ENCODE measurements at places on chromosomes 3 and 15.

- no peak for DNase-seq
Measured at GRCh38 chr15:85316244-85316934, 64.0 kb upstream of the AKAP13 start.

GRCh38 chr15:35926007-35926380 is 380.0 kb upstream of the DPH6 start:
- no peak for DNase-seq

- no peak for DNase-seq
Measured at GRCh38 chr15:75460646-75461045, 9.2 kb upstream of the SIN3A start.

GRCh38 chr3:162865466-162865865 is 1368.9 kb downstream of the OTOL1 start:
- no peak for DNase-seq

DNA sequence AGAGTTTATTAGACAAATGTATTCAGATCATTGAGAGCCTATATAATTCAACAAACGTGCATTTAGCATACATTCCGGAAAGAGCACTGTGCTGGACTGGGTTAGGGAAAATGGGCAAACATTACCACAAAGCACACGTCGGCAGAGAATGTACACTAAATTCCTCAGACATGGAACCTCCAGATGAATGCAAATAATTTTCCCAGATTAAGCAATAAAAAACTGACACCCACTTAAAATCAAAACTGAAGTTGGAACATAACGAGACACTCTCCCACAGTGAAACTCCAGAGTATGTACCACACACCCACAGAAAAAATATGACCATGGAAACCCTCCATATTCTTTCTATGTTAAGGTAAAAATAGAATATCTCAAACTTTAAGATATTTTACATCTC is 4.8 kb downstream of the SECISBP2L start:
- DNase-seq: no peak

- DNase-seq: no peak
Measured at GRCh38 chr3:61442696-61443095, 118.7 kb upstream of the PTPRG start.

DNA sequence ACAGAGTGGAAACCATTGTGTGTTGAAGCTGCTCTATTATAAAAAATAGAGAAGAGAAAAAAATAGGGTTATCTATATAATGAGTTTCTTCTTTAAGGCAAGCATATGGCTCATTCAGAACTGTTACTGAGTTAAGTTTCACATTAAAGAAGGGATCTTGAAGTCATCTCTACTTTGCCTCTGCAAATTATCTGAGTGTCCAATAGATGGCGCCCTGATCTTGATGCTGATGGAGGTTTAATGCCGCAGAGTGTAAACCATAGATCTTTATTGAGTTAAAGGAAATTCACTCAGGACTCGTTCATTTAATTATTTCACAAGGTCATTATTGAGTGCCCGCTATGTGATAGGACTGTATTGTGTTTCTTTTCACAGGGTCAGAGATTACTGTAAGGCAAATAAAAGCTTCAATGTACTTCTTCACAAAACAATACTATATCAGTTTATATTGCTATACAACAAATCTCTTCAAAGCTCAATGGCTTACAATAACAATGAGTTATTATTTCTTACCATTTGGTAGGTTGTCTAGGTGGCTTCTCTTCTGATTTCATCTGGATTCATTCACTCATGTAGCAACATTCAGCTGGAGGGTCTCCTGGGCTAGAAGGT is 171.4 kb downstream of the NSUN3 start:
- no peak for DNase-seq

DNA sequence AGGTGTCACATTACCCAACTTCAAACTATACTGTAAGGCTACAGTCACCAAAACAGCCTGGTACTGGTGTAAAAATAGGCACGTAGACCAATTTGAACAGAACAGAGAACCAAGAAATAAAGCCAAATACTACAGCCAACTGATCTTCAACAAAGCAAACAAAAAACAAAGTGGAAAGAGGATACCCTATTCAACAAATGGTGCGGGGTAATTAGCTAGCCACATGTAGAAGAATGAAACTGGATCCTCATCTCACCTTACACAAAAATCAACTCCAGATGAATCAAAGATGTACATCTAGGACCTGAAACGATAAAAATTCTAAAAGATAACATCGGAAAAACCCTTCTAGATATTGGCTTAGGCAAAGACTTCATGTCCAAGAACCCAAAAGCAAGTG is 13.1 kb downstream of the PEAK1 start:
- no peak for DNase-seq

DNA sequence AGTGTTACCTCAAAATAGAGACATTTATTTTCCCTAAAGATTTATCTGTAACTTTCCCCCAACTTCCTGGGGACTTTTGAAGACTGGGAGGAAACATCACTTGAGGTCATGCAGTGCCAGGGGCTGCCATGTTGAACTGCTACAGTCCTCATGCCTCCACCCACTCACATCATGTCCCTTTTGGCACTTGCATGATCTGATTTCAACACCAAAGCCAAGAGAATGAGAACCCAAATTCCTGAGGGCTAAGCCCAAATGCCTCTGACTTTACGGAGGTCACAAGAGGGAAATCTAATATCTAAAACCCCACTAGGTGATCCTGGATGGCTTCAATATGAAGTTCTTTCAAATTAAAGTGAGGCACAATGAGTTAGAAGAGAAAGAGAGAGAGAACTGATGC is 213.1 kb downstream of the NTRK3 start:
- DNase-seq: no peak

DNA sequence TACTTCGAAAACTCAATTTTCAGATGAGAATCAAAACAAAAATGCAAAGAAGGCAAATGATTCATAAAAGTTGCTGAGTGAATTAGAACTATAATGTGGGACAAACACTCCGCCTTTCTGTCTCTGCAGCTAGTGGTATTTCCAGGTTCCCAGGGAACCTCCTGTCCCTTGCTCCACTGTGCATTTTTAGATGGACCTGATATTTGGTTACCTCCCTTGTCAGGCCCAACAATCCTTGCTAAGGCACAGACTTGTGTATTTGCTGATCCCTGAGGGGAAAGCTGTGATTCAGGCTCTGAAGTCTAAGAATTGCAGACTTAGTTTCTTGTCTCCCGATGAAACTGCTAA is 162.7 kb downstream of the LPP start:
- DNase-seq: no peak

GRCh38 chr3:151315136-151315535 is 1.5 kb downstream of the GPR87 start:
- DNase-seq: no peak

- no peak for DNase-seq
Measured at GRCh38 chr3:190032923-190033322, 87.8 kb downstream of the P3H2 start.

DNA sequence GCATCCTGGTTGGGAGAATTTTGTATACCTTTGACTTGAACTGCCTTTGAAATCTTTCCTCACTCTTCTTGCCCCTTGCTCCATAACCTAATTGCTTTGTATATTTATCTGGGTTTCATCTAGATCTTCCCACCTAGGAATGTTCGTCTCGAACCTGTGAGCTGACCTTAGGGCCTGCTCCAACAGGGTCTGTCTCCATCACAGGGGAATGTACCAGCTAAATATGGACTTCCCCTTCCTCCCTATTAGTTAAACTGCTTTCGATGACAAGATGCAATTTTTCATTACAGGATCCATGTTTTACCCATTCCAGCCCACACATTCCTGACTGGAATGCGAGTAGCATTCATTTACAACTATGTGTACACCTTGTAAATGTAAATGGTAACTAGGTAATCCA is 10.6 kb upstream of the ETV5 start:
- DNase-seq: no peak

- DNase-seq: no peak
Measured at GRCh38 chr3:45258317-45258716, 32.2 kb upstream of the TMEM158 start.

- DNase-seq: no peak
Measured at GRCh38 chr15:42593143-42593542, 17.7 kb downstream of the STARD9 start.

GRCh38 chr3:71345429-71346040 is 238.0 kb downstream of the FOXP1 start:
- no peak for DNase-seq

DNA sequence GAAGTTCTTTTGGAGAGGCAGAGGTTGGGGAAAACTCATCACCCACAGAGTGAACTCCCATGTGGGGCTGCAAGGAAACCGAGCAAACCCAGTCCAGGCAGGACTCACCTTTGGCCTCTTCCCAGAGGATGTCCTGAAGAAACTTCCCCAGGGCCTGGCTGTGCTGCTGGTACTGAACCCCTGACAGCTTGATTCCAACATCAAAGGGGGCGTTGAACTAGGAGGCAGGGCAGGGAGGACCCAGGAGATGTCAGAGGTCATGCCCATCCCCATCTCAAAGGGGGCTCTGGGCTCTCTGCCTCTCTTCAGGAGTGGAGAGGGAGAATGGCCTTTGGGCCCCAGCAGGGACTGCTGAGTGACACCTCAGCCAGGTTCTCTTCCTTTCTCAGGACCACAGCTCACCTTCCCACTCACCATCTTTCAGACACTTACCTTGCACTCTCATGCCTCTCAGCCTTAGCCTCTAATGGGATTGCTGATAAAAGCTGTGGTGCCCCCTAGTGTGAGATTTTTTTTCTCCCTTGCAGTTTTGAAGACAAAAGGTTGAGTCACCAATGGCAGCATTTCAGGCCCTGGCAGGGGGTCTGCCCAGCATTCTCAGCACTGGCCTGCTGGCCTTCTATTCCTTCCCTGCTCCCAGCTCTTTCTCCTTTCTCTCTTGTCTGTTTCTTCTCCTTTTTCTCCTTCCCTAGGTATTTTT is 6.0 kb downstream of the GHRL start:
- DNase-seq: no peak

DNA sequence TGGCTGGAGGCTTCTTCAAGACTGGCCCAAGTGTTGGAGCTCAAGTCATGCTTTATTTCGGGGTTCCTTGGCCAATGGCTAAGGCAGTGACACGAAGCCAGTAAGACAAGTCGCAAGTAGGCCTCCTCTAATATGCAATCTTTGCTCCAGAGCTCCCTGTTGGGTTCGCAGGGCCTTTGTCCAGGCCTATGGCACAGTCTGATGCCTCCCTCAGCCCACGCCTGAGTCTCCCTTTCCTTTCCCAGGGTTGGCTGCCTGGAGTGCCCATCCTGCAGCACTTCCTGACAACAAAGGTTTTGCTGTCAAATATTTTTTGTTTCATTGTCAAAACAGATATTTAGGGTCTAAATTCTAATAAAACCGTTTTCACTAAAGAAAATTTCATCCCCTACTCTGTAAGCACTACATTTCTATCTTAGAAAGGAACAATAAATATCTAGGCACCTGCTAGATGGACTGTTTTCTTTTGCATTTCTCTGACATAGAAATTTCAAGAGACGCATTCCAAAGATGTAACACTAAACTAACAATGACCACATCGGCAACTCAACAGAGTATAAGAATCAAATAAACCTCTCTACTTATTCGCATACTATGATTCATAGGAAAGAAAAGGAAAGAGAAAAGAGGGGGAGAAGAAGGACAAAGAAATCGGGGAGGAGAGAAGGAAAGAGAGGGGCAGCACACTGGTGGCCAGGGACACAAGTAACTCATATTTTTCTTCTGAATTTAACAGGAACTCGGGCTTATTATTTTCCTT is 393.1 kb upstream of the ATP11B start:
- DNase-seq: no peak

DNA sequence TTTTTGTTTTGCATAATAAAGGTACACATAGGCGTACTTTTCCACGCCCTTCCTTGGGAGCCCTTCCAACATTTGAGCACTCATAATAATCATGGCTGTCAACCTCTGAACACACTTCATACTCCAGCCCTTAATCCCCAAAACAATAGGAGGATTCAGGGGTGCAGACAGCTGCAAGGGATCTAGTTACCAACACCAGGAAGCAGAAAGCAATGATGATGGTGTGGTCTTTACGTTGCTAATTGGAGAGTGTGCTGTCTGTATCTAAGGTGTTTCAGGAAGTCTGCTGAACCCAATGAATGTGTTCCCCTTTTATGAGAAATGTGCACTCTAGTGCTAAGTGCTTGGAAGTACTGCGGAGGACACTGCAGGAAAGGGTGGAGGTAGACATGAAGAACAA is 60.3 kb upstream of the PDZRN3 start:
- DNase-seq: no peak

- DNase-seq: no peak
Measured at GRCh38 chr15:40958723-40959122, 5.5 kb downstream of the CHAC1 start.

DNA sequence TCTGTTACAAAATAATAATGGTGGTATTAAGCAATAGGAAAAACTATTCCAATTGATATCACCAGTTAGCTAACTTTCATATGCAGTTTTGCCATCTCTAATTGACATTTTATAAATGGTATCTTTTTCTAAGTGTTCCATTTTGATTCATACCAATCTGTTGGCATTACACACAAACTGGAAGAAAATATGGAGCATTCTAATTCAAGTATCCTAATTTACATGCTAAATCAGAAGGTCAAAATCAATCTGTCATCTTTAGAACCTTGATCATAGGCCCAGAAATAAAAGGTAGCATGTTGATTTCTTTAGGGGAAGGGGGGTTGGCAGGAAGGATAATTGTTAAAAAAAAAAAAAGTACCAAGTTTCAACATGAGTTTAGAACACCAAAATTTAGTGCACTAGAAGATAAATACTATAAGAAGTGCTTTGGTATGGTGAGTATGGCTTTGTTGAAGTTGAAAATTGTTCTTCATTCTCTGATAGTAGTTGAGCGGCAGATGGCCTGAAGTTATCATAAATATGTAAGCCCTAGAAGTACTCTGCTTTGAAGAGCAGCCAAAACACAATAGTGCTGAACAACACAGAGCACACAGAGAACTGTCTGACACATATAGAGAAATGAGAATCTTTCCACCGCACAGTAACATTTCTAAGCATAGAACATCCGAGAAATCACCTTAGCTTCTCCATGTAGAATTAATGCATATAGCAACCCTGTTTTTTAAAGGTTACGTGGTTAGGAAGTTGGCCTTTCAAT is 130.1 kb downstream of the TAFA4 start:
- DNase-seq: no peak

DNA sequence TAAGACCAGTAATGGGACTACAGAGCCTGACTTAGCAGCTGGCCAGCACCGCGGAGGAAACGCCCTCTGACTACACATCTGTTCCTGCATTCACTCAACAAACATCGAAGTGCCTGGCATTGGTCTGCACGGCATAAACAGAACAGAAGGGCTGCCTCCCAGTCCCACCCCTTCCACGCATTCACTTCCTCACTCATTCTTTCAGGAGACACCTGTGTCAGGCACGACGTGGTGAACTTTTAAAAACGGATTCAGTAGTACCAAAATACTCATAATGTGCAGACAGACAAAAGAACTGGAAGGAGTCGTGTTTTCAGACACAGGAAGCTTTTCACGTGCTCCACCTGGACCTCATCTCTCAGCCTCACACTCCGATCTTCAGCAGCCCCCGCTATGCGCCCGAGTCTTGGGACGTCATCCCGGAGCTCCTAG is 123.3 kb downstream of the XXYLT1 start:
- no peak for DNase-seq

DNA sequence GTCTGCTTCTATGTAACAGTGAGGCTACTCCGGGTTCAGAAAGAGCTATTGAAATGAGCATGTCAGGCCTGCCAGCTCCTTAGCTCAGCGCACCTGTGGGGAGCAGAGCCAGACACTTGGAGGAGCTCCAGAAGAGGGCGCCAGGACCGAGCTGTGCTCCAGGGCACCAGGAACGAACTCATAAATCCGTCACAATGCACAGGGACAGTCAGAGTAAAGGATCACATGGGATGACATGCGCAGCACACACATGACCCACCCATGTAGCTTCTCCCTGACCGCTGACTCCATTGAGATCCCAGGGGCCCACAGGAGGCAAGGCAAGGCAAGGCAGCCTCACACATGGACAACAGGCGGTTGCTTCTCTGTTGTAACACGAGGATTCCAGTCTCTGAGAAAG is 26.0 kb upstream of the GNB5 start:
- DNase-seq: no peak

GRCh38 chr3:87792534-87793336 is 266.1 kb downstream of the CGGBP1 start:
- DNase-seq: no peak

Measured in liver (tissue), 10 donors.